CD4-positive, alpha-beta T cell treated with Interleukin-17A for 1 hour (primary cell): ENCODE measurements at places on chromosomes 1 and 21.

GRCh38 chr1:97603776-97604175 is 317.1 kb downstream of the DPYD start:
- DNase-seq = no peak

- no peak for DNase-seq
Observed at GRCh38 chr1:15678578-15678977, 5.5 kb upstream of the PLEKHM2 start.

DNA sequence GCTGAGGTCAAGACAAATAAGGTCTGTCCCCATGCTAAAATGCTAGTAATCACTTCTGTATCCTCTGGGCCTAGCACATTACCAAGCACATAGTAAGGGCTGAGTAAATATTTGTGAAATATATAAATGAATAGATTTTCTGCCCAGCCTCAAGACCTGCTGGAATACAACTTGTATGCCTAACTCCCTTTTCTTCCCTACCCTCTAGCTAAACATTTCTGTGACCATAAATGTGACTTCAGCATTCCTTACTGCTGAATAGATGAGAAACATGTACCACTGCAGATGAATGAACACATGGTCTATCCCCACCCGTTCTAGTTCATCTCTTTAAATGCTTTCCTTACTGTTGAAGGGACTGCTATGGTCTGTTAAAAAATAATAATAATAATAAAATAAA is 209.0 kb upstream of the HOOK1 start:
- no peak for DNase-seq

DNA sequence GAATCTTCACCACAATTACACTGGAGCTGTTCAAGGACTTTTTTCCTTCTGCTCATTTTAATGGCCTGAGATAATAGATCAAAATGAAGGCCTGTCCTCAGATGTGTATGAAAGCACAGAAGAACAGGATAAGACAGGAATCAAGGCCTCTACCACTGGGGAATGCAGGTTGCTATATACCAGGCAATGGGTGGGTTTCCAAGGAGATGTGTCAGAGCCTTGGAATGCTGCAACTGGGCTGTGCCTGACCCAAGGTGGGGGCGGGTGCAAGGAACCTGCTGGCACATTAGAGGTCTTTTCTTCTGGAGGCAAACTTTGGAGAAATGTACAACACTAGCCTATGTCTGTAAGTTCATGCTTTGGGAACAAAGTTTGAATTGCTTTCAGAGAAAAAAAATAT is 21.7 kb upstream of the LAMC2 start:
- DNase-seq = no peak

- DNase-seq = no peak
Observed at GRCh38 chr1:77416692-77417450, 135.1 kb downstream of the AK5 start.
